ENCODE measurements at places on chromosomes 3 and 15.

DNA sequence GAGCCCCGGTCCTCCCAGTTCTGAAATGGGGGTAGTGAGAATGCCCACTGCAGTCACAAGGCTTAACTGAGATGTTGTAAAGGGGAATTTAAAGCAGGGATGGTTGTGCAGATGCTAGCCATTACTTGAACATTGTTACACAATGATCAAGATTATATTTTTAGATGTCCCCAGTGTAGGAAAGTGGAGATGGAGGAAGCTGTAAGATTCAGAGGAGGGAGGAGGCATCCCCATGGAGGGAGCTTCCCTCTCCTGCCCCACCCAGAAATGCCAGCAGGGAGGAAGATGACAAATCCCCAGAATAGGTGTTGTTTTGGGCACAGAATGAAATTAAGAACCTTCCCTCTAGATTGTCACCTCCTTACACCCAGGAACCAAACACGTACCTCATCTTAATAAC, 46.1 kb downstream of the EFCAB12 start:
- DNase-seq: no peak

- no peak for DNase-seq
Observed at GRCh38 chr3:121111914-121112612, 204.1 kb downstream of the STXBP5L start.

DNA sequence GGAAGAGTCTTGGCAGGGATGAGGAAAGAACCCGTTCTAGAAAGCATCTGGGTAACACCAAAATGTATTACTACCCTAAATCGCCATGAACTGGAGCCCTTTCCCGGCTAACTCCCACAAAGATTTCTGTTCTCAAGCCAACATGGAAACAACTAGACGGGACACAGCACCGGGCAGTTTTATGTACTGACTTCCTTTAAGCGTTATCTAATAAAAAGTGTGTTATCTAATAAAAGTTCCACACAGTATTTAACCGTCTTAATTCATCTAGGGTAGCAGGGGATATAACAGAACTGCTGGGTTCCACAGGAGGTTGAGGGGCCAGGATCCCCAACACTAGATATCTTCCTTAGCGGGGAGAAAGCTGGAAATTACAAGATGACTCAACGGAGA, 347 bp upstream of the C3orf62 start:
- no peak for DNase-seq

DNA sequence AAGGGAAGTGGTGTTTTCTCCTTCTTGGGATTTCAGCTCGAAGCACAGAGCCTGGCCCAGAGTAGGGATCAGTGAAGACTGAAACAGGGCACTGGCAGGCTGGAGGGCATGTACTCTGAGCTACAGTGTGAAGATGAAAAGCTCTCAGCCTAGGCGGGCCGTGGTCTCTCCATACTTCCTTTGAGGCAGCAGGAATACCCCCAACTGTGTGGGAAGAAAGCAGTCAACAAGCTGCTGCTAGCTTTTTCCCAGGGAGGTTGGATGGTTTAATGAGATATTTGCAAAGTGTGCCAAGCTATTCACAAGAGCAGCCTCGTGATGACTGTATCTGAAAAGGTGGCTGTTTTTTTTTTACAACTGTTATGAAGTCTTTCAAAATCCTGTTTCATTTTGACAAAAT, 47.2 kb downstream of the NMNAT3 start:
- DNase-seq: no peak

- no peak for DNase-seq
Observed at GRCh38 chr3:58994746-58995330, 55.0 kb downstream of the CFAP20DC start.

DNA sequence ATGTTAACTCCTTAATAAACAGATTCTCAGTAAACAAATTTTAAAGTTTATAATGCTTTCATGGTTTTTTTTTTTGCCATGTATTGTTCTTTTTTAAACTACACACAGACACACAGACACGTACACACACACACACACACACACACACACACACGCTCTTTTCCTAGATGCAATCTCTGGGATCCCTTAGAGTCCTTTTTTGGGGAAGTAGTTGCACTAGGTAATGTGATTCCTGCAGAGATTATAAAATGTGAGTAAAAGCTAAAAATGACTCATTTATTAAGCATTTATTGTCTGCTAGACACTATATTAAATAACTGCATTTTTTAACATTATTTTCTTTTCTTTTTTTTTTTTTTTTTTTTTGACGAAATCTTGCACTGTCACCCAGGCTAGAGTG, 19.9 kb downstream of the NDUFB5 start:
- DNase-seq: no peak

DNA sequence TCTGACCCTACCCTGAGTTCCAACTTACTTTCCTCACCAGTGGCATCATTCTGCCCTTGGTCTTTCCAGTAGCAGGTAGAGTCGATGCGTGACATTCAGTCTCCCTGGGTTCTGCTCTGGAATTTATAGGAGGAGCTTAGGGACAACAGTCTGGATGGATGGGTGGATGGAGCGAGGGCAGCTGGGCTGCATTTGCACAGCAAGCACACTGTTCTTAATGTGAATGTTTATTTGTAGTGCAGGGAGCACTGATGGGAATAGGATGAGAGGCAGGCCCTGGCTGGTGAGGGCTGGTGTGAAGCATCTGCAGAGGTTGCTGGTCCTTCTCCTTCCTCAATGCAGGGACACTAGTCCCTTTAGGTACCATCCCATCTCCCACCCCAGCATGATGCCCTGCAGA, 176.2 kb downstream of the EPHB1 start:
- no peak for DNase-seq

- no peak for DNase-seq
Observed at GRCh38 chr3:37753428-37753827, 108.3 kb upstream of the CTDSPL start.

DNA sequence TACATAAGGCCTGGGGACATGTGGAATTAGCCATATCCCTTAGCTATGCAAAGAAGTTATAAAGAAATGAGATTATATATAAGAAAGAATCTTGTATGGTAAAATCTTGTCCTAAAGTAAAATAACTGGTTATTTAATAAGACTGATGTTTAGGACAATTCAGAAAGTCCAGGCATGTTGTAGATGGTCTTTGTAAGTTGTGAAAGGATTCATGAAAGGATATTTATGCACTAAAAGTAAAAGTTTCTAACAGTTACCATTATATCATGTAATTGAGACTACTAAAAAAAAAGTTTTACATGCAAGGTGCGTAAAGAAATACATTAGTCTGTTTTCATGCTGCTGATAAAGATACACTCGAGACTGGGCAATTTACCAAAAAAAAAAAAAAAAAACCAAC, 146.3 kb downstream of the FMN1 start:
- no peak for DNase-seq

DNA sequence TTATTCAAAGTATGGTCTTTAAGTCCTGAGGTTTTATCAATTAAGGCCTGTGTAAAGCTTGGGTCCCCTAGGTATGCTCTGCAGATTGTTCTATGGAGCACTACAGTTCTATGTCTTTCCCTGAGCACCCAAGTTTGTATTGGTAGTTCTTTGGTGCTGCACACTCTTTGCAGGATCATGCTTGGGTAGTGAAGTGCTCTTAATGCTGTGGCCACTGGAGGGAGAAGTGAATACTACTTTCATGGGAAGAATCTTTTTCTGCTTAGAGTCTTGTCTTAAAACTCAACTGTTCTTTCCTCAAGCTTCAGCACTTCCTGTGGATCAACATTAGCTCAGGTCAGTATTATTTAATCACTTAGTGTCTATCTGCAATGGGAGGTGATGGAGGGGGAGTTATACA, 93.6 kb upstream of the CFAP20DC start:
- no peak for DNase-seq

GRCh38 chr15:80118956-80119355, 33.8 kb upstream of the FAH start:
- no peak for DNase-seq

DNA sequence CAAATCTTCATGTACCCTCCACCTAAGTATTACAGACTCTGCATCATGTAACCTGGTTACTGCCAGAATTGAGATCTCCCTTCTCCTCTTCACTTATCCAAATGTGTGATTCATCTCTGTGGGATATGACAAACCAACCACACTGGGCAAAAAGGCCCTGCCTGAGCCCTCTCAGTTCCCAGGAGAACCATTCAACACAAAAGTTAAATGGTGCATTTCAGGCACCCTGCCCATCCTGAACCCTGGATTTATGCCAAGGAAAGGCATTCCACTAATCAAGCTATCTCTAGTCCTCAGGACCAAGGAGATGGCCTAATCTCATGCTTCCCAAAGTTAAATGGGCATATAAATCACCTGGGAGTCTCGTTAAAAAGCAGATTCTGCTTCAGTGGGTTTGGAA, 108.5 kb downstream of the TNIK start:
- no peak for DNase-seq

- no peak for DNase-seq
Observed at GRCh38 chr3:12246497-12247163, 42.2 kb upstream of the PPARG start.

- no peak for DNase-seq
Observed at GRCh38 chr15:99050328-99050980, 42.9 kb upstream of the PGPEP1L start.

- no peak for DNase-seq
Observed at GRCh38 chr3:190385731-190386688, 2.0 kb upstream of the CLDN16 start.

DNA sequence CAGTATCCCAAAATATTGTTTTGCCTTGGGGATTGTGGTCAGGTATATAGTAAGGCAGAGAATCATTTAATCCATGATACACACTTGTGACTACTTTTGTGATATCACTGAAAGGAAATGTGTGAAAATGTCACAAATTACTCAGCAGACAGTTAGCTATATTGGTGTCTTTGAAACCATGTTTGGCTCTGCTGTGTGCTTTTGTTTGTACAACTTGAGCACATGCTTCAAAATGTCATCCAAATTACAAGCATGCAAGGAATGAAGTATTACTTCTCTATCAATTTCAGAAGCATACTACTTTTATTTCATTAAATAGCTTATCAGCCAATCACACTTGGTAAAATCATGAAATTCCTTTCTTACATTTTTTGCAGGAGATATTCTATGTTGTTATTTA, 619.0 kb upstream of the AGTR1 start:
- DNase-seq: no peak

DNA sequence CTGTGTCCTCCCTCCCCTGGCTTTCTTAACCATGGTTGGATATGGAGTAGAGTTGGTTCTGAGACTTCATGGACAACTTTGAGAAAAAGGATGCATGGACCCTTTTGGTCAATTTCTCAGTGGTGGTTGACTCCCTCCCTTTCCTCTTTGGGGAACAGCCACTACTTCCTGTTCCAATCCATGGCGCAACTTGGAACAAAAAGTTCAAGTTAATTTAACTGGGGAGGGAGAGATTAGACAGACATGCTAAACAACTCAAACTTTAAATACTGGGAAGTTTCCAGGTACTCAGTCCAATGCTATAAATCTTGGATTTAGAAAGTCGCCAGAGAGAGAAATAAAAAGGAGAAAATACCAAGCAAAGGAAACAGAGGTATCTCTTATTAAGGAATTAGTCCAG, 202.2 kb downstream of the PDZRN3 start:
- no peak for DNase-seq

- DNase-seq: no peak
Observed at GRCh38 chr15:76418352-76419140, 82.0 kb downstream of the ISL2 start.

- no peak for DNase-seq
Observed at GRCh38 chr15:95485367-95485766, 845.1 kb upstream of the NR2F2 start.

- no peak for DNase-seq
Observed at GRCh38 chr3:19392150-19392549, 243.8 kb downstream of the KCNH8 start.

- no peak for DNase-seq
Observed at GRCh38 chr3:107045791-107046190, 331.4 kb upstream of the CCDC54 start.

- DNase-seq: no peak
Observed at GRCh38 chr15:92663250-92663951, 7.8 kb upstream of the FAM174B start.

DNA sequence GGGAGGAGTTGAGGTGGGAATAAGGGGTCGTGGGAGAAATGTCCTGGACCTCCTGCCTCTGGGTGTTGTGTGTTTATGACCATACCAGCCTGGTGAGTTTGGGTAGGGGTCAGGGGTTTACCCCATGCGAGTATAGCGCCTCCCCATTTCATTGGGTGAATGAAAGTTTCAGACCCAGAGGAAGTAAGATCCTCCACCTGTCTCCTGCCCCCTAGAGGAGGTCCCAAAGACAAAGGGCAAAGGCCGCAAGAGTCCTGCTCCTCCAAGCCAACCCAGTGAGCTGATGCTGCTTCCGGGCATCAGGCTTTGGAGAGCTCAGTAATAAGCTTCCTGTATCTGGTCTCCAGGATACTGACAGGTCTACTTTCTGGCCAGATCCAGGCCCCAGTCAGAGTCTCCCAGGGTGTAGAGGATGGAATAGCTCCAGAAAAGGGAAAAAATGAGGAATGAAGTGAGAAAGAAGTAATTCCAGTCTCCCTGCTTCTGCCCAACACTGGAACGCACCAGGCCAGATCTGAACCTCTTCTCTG, 6.4 kb upstream of the TBC1D21 start:
- DNase-seq: no peak

DNA sequence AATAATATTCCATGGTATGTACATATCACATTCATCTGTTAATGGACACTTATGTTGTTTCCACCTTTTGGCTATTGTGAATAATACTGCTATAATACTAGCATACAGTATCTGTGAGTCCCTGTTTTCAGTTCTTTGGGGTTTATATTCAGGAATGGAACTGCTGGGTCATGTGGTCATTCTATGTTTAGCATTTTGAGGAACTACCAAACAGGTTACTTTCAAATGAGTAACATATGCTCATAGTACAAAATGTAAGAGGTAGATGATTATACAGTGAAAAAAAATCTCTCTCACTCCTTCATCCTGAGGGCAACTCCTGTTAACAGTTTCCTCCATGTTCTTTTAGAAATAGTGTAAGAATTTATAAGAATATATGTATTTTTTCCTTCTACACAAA, 162.2 kb downstream of the PLD1 start:
- no peak for DNase-seq

- DNase-seq: no peak
Observed at GRCh38 chr3:30941342-30941741, 46.9 kb upstream of the GADL1 start.

- DNase-seq: no peak
Observed at GRCh38 chr3:110414855-110415254, 656.8 kb upstream of the NECTIN3 start.

DNA sequence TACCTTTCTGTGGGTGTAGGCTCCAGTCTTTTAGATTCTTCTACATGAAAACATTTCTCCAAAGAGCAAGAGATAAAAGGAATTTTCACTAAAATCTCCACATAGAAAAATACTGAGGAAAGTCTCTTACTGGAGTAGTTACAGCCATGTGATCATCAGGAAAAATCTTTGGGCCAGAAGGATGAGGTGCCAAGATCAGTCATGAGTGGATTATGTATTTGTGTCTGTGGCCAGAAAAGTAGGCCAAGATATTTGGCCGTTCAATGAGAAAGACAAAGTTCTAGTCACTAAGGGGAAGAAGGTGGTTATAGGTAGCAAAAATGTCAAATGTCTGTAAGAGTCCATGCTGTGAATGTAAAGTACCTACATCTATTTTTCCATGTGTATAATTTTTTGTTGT, 339.3 kb downstream of the NSUN3 start:
- DNase-seq: no peak

Measured in activated T-cell treated with anti-CD3 and anti-CD28 coated beads for 1 hour (primary cell).